Gastroesophageal sphincter (tissue), 4 donors: ENCODE measurements at places on chromosomes 16 and 17.

DNA sequence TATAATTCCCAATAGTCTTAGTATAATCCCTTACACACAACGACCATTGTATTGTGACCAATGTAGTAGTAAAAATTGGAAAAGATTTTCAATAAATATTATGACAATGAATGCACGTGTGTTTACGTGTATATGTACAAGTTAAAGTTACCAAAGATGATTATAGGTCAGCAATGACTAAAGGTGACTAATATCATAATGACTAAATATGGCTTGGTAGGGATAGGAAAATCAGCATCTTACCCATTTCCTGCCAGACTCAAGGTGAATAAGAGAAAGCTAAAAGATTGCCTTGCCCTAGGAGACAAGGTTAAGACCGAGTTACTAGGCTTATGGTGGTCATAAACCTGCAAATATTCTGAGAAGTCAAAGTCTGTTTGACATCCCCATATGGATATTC, 34.4 kb downstream of the CPD start:
- no peak for ATAC-seq

- ATAC-seq = no peak
Observed at GRCh38 chr16:70644763-70645597, 1.4 kb upstream of the IL34 start.

DNA sequence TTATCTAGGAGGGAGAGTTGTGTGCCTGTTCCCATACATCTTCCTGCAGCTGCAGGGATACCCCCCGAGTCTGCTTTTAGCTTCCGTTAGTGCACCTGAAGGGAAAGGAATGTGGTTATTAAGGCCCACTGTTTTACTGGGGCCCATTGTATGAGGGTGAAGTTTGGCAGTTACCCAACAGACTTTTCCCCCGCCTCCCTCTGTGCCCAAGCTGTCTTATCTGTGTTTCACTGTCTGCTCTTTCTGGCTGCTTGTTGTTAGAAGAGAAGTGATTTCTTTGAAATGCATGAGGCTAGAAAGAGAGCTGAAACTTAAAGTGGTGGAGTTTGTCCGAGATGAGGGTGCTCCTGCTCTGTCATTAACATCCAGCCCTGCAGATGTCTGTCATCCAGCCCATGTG, 7.4 kb upstream of the OR1A2 start:
- no peak for ATAC-seq

DNA sequence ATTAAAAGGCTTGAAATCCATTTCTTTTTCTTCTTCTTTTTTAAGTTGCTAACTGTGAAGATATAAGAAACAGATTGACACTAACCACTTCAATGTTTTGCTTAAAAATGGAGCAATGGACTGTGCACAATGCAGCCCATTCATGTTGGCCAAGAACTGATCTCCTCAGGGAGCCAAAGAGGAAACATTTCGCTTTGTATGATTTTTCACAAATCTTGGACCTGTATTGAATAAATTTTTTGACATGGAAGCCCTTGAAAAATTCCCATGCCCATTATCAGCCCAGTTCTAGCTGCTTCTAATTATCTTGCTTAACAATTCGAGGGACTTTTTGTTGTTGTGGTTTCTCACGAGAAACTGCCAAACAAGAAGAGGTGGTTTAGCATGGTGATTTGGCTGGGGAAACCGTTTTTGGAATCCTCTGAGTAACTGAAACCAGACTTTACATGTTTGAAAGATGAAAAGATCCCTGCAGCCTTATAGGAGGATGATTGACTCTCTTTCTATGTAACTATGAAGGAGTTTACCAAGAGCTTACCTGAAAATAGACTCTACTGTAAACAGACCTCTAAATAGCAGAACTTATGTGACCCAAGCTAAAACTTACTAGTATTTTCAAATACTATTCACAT, 1389.4 kb upstream of the GOT2 start:
- no peak for ATAC-seq

DNA sequence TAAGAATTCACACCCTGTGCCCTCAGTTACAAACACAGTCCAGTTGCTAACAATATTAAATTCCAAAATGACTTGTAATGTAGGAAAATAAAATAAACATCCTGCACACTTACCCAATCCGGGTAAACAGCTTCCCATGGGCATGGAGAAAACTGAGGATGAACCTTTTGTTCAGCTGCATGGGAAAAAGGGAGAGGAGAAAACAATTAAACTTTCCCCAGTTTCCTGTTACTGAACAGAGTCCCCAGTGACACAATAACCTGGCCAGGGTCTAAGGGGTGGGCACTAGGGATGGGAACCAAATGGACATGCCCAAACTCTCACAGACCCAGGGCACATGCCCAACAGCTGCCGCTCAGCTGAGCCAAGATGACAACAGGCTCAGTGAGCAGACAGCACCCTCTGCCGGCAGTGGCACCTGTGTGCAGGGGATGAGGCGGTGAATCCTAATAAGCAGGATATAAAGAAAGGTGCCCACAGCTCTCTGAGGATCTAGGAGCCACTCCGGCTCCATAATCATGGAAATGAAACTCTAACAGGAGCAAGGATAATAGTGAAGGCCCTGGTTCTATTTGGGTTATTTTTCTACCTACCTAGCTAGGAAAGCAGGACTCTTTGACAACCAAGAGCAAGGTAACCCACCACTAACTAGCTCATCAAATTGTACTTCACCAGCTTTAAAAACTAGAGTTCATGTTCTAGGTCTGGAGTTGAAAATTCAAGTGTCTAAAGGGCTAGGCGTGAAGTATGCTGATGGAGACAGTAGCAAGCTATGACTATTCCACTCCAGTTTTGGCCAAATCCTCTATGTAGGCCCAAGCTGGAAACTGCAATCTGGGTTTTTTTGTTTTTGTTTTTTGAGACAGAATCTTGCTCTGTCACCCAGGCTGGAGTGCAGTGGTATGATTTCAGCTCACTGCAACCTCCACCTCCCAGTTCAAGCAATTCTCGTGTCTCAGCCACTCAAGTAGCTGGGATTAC, 58.8 kb downstream of the SMG6 start:
- ATAC-seq = peak; percentile 84

DNA sequence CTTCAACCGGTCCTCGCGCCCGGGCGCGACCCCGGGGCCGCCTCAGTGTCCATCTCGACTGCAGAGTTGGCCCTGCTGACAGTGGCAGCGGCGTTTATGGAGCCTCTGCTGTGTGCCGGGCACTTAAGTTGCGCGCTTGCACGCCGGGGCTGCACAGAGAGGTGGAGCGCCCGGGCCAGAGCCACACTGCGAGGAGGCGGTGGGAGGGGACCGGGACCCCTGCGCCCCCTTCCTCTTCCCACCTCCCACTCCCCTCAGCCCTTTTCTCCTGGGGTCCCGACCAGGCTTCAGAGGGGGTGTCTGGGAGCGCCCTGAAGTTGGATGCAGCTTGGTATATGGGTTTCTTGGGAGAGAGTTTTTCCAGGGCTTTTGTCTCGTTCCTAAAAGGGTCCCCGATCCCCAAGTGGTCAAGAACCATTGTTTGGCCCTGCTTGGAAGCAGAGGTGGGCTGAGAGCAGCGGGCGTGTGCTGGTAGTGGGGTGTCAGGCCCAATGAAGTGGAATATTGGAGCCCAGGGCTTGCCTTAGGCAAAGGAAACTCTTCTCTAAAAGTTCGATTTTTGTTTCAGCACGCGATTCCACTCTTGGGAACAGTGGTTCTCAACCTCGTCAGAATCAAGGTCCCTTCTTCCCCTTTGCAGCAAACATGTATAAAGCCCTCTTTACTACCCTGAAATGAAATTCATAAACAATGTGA, 605 bp downstream of the MRTFB start:
- ATAC-seq = no peak

GRCh38 chr17:3598078-3598477, 11.1 kb downstream of the TRPV1 start:
- ATAC-seq = no peak

DNA sequence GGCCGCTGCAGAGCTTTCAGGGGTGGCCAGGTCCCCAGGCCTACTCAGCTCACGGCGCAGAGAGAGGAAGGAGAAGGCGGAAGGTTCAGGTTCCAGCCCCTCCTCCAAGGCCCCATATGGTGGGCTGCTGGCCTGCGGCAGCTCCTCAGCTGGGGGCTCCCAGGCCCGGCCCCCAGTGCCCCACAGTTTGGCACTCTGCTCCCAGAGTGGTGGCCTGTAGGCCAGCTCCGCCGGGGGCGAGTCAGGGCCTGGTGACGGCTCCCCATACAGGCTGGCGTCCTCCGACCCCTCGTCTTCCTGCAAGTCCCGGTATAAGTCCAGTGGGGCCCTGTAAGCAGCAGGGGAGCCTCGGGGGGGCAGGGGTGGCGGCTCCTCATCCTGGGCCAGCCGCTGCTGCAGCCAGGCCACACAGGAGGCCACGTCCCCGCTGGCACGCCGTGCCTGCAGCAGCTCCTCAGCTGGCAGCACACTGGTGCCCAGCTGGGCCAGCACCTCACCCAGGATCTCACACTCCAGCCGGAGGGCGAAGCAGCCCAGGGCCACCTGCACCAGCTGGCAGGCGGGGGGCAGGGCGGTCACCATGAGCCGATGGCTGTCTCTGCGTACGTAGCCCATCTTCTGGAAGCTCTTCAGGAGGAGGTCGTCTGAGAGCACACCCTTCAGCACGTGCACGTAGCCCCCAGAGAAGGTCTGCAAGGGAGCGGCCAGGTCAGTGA, 3.7 kb downstream of the SPATA2L start:
- ATAC-seq = no peak

GRCh38 chr17:73088561-73088960, 3.9 kb downstream of the SLC39A11 start:
- ATAC-seq = no peak

DNA sequence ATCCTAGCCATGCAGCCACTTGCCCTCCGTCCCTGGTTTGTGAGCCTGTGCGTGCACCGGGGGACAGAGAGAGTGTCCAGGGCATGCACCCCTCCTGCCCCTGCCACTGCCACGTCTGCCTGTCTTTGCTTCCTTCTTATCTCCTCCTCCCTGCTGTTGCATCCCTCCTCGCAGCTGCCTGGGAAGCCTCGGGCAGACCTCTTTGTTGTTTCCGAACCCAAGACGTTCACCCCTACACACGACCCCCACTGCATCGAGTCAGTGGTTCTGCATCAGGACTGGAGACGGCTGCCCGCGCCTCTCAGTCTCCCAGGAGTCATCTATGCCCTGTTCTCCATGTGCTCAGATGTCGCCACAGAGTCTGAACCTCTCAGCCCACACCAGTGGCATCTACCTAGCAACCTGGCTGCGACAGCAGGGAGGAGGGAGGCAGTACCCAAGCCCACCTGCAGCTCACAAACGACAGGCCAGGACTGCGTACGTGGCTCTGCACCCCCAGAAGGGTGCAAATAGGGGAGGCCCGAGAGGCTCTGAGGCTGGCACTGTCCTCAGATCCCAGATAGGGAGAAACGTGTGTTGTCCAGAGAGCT, 5.2 kb downstream of the TIMP2 start:
- ATAC-seq = no peak

DNA sequence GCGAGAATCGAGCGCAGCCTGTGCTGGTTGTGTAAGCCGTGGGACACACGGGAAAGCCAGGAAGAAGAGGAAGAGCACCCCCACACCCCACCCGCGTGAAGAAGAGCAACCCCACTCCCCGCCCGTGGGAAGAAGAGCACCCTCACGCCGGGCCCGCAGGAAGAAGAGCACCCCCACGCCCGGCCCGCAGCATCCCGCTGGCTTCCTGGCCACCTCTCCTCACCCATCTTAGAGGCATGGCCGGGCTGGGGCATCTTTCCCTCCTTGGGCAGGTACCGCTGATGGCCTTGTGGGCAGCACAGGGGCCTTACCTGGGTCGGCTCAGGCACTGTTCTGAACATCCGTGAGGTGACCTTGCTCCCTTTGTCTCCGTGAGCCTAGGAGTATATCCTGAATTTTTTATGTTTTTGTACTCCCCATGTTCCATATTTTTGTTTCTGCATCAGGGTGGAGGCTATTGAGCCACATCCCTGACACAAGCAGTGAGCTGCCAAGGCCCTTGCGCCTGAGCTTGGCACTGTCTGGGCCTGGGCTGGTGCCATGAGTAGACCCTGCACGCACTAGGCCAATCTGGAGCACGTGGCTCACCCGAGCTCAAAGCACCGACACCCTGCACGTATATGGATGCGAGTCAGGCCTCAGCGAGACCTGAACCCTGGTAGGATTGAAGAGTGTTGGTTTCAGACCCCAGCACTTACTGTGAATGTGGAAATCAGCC, 71.4 kb upstream of the KCTD5 start:
- ATAC-seq = no peak

- peak; percentile 54 for ATAC-seq
Observed at GRCh38 chr16:85123891-85124635, 11.8 kb upstream of the CIBAR2 start.

GRCh38 chr16:66906916-66907836, 11.5 kb downstream of the CDH16 start:
- ATAC-seq = no peak

DNA sequence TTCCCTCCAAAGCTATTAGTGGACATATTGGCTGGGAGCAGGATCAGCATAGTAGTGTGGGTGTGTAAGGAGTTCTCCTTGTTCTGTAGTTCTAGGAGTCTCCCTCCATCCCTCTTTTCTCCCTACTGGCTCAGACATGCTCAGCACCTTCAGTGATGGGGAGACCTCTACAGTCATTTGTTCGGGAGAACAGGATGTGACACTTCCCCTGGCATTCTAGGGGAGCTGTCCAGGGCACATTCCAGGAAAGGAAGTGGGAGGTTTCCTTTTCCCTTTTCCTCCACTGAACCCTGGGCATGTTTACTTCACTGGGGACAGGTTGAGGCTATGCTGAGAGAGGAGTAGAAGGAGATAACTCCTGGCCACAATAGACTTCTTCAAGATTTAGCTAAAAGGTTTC, 86.5 kb downstream of the MYH13 start:
- ATAC-seq = no peak

GRCh38 chr16:10370096-10370726, 15.7 kb upstream of the ATF7IP2 start:
- ATAC-seq = no peak
